ENCODE measurements at places on chromosomes 1 and 21.

DNA sequence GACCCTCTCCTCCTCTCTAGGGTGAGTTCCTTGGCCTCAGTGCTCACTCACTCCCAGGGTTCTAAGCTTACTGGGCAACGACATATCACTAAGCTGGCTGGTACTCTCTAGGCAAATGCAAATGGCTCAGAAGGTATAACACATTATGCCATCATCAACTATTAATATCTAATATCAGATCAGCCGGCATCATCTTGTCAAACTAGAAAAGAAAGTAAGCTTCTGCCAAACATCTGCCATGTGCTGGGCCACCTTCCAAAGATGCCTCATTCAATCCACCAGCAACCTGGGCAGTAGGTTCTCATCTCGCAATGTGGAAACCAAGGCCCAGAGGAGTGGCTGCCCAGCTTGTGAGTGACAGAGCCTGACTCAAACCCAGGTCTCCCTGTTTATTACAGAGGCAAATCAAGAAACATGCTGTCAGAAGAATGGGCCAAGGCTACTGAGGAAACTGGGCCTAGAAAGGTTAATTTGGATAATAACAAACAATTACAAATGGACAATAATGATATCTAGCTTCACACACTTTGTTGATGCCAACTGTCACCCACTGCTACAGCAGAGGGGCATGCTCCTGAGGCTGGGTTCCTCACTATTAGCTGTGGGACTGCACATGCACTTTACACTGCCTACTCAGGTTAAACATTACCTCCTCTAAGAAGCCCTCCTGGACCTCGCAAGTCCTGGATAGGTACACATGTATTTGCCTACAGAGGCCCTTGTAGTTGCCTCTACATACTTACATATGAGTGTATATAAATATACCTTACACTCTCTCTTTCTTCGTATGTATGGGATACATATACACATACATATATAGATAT lies 183.3 kb upstream of the JUN start:
- no peak for DNase-seq

- DNase-seq = no peak
Observed at GRCh38 chr1:100879422-100879821, 15.2 kb downstream of the EXTL2 start.

DNA sequence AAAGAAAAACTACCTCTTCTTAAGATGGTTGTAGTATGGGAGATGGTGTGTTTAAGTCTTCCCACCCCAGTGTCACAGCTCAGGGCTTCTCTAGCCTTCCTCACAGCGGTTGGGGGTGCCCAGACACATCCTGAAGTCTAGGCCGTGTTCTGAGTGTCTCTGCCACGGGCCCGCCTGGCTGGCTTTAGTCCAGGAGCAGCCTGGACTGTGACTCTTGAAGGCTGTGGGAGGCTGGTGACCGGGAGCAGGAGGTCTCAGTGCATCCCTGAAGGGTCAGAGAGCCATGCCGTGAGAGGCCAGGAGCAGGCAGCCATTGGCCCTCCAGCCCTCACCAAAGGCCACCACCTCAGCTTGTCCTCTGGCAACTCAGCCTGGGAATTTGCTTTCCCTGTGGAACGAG lies 4.5 kb downstream of the EPHX1 start:
- DNase-seq = no peak

GRCh38 chr1:212688341-212689047 lies 11.1 kb downstream of the BATF3 start:
- no peak for DNase-seq

DNA sequence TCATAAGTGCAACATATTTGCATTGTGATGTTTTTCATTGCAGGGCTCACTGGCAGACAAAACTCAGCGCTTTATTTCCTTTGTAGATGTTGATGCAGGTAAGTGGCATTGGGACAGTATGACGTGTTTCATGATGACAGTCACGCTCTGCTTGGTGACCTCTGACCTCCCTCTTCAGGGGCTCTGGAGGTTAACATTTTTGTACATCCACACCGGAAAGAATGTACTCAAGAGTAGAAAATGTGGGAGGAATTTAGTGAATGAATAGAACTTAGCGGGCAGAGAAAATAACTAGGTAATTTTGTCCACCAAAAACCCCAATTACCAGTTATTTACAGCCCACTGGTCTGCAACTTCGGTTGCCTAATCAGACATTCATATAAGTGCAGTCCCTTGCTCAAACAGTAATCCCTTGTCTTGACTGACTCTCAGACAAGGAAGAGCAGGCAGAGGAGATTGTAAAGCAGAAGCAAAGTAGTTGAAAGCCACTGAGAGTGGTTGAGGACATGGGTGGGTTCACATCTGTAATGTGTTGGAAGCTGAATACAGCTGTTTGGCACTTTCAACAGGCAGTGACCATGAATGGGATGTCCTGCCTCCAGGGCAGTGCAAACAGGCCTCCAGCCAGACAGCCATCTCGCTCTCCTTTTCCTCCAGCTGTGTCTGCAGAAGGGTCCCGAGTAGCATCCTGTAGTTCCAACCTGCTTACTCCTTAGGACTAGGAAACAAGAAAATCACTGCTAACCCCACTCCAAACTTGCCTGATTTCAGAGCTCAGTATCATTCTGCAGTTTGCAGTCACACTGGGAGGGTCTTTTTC lies 188.9 kb downstream of the NRIP1 start:
- DNase-seq = no peak

GRCh38 chr1:169812131-169812530 lies 17.4 kb upstream of the METTL18 start:
- no peak for DNase-seq

DNA sequence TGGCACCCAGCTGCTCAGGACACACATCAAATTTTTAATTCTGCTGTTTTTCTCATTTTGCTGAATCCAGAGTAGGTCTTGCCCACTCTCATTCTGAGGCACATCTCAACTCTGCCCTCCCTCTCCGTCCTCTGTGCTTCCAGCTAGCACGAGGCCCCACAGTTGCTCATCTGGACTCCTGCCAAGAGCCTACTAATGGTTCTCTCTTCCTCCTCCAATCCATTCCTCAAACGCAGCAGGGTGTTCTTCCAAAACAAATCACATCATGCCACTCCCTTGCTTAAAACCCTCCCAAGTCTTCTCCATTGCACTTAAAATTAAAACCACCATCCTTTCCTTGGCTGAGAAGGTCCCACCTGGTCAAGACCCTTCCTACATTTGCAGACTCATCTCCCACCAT lies 49.8 kb upstream of the SCAF4 start:
- peak; percentile 33 for DNase-seq

- DNase-seq = no peak
Observed at GRCh38 chr1:61287734-61288133, 205.4 kb downstream of the NFIA start.

GRCh38 chr21:38312822-38313221 lies 56.0 kb downstream of the KCNJ15 start:
- DNase-seq = no peak

DNA sequence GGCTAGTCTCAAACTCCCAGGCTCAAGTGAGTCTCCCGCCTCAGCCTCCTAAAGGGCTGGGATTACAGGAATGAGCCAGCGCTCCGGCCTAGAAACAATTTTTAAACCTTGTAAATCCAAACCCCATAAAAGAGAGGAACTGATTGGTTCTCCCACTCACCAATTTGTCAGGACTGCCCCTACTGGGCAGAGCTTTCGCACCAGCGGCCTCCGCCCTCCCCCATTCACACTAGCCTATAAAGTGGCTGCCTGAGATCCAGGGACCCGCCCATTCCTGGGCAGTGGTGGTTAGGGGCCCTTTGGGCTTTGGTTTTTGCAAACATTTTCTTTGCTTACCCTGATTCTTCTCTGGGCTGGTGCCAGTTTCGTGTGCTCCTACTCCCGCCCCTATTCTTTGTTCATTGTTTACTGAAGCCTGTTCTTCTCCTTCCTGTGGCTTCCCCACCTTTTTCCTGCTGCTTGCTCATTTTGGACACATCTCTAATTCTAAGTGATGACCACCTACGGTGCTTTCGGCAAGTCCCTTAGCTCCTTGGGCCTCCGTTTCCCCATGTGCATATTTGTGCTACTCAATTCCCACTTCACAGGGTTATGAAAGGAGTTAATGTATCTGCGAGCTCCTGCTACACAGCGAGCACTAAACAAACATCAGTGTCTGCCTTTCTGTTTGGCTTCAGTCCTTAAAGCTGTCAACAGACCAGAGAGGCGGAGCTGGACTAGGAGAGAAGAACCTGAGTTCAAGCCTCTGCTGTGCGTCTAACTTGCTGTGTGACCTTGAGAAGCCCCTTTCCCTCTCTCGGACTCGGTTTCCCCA lies 39.8 kb upstream of the CLIC4 start:
- peak; percentile 82 for DNase-seq

GRCh38 chr1:101460739-101461138 lies 223.9 kb downstream of the S1PR1 start:
- DNase-seq = no peak

DNA sequence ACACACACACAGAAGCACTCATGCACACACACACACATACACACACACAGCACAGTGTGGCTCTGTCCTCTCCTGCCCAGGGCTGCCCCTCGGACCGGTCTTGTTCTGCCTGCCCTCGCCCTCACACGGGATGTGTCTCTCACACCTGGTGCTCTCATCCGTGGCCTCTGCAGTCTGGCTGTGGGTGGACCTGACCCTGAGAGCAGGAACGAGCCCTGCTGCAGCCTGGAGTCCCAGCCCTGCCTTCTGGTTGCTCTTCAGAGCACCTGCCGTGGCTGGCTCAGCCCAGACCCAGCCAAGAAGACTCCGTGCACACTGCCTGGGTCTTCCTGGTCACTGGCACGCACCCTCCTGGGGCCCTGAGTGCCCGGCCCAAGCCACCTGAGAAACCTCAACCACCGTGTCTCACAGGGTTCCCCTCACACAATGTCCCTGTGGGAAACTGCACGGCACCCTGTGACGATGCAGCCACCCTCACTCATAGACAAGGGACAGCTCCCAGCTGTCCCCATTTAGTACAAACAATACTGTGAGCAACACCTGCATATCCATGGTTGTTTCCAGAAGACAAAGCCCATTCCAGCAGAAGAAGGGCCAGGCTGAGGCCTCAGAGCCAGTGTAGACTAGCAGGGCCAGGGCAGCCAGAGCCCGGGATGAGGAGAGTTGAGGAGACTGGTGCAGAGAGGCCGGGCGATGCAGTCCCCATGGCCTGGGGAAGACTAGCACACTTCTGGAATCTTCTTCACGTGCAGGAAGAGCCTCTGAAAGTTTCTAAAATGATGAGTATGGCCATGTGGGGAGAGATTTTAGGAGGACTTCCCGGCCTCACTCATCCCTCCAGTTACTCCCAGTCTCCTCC lies 234.0 kb downstream of the NPHP4 start:
- DNase-seq = no peak

- DNase-seq = no peak
Observed at GRCh38 chr1:38071312-38072256, 25.0 kb upstream of the POU3F1 start.

- DNase-seq = no peak
Observed at GRCh38 chr1:208714323-208714722, 470.1 kb upstream of the PLXNA2 start.

DNA sequence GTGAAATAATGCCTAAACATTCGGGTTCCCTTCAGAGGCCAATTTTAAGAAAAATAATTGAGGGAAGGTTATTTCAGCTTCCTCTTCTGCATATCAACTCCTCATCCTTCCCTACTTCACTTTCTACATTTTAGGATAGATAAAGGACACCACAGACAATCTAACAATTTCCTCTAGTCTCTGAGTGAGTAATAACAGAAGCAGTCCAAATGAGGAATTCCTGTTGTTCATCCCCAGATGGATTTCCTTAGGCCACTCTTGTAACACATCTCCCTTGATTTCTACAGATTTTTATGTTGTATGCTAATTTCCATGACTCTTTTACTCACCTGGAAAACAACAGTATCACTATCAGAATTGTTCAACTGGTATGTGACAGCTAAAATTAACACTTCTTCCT lies 87.7 kb upstream of the LYPLAL1 start:
- DNase-seq = no peak

- no peak for DNase-seq
Observed at GRCh38 chr1:7221826-7222694, 436.8 kb downstream of the CAMTA1 start.

DNA sequence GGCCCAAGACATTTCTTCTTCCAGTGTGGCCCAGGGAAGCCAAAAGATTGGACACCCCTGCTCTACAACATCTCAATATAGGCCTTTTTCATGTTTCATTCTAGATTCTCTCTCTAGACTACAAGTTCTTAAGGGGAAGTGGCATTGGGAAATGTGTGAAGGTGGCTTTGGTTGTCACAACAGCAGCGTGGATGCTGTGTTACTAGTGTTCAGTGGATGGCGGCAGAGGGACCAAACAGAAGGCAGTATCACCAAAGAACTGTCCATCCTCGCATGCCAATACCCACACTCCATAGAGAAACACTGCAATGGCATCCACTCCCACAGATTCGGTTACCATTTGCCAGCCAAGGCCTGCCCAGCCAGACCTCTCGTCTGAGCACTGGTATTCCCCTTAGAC lies 24.3 kb upstream of the IFNAR2 start:
- no peak for DNase-seq

- no peak for DNase-seq
Observed at GRCh38 chr1:40649592-40649930, 15.9 kb downstream of the RIMS3 start.

- DNase-seq = no peak
Observed at GRCh38 chr21:43731476-43731875, 12.5 kb downstream of the PDXK start.

GRCh38 chr1:97837161-97837560 lies 83.7 kb downstream of the DPYD start:
- DNase-seq = no peak

DNA sequence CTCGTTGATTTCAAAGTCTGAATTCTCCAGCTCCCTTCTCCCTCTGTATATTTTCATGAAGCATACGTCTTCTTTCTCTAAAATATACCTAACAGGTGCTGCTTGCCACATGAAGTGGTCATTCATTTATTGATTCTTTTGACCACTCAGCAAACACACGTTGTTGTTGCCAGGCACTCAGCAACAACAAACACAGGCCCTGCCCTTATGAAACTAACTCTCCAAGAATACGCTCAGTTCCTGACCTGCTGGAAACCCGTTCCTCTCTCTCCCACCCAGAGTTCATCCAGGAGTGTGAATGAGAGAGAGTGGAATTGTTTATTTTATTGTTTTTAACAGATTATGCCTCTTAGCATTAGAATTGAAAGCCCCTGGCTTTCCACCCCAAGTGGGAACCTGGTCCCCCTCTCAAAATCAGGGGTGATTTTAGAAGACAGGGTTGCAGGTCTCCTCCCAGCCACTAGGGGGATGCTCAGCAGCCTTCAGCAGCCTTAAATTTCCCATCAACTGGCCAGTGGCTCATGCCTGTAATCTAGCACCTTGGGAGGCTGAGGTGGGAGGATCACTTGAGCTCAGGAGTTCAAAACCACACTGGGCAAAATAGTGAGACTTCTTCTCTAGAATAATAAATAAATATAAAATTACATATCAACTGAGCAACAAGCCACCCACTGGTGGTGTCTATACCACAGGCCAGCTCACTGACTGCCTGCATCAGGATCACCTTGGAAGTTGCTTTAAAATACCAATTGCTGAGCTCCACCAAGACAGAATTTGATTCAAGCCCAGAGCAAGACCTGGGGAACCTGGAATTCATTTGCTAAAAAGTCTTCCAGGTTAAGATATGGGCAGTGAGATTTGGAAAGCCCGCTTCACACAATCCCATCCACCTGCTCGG lies 181.0 kb upstream of the KLHDC7A start:
- no peak for DNase-seq

GRCh38 chr21:32994305-32994704 lies 31.4 kb upstream of the OLIG2 start:
- no peak for DNase-seq

GRCh38 chr1:154474802-154475201 lies 27.2 kb upstream of the TDRD10 start:
- no peak for DNase-seq

- no peak for DNase-seq
Observed at GRCh38 chr1:119327450-119328155, 41.0 kb upstream of the HAO2 start.

All from left ventricle myocardium inferior (tissue), 1 donor.